ENCODE measurements at places on chromosomes 12 and 14.

DNA sequence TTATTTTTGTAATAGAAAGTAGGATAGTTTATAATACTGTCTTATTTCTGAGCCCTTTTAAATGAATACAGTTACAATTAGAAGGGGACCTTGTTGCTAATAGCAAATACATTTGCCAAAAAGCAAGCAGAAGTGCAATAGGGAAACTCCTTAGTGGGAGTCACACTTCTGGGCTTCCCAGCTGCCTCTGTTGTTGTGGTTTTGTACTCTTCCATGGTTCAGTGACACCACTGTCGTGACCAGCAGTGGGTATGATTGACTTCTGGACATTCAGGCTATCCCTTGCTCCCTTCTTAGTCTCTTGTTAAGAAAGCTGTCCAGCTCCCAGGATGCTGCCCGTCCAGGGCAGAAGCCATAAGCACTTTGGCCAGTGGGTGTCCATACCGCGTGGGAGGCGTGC, 22.6 kb downstream of the TCTN1 start:
- no peak for DNase-seq

- DNase-seq = peak; percentile 54
Measured at GRCh38 chr12:122021822-122022392, at the start of gene BCL7A. Gene BCL7A (plus strand): TSS chr12:122021884. CDS start chr12:122022092, 208 bp downstream.

DNA sequence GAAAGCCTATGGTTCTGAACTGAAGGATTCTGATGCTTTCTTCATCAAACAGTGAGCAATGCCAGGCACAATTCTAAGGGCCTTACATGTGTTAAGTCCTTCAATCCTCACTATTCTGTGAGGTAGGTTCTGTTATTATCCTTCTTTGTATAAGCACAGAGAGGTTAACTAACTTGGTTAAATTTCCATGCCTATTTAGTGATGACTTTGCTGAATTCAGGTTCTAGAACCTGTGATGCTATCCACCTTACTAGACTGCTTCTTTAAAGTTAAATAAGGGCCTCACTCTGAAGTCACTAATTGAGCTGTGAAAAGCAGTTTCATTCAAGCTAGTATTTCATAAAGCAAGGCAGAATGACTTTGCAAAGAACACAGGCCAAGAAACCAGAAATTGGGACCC, 138.9 kb upstream of the PARP11 start:
- no peak for DNase-seq

DNA sequence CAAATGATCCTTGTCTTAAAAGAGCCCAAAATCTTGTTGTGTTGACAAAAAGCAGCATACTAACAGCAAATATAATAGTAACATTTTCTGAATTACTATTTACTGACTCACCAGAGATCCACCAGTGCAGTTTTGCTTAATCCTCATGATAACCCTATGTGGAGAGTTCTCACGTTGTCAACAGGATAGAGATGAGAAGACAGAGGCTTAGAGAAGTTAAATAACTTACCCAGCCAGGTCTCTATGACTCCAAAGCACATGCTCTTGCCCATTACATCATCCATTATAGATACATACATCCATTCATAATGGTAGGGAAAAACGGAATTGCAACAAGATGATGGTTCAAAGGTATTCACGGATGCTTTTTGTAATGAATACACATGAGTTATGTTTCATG, 111.9 kb downstream of the PAX9 start:
- peak; percentile 21 for DNase-seq

GRCh38 chr12:62481843-62482540, 15.4 kb downstream of the MON2 start:
- DNase-seq = no peak

- no peak for DNase-seq
Measured at GRCh38 chr12:67357376-67358125, 88.4 kb downstream of the CAND1 start.

DNA sequence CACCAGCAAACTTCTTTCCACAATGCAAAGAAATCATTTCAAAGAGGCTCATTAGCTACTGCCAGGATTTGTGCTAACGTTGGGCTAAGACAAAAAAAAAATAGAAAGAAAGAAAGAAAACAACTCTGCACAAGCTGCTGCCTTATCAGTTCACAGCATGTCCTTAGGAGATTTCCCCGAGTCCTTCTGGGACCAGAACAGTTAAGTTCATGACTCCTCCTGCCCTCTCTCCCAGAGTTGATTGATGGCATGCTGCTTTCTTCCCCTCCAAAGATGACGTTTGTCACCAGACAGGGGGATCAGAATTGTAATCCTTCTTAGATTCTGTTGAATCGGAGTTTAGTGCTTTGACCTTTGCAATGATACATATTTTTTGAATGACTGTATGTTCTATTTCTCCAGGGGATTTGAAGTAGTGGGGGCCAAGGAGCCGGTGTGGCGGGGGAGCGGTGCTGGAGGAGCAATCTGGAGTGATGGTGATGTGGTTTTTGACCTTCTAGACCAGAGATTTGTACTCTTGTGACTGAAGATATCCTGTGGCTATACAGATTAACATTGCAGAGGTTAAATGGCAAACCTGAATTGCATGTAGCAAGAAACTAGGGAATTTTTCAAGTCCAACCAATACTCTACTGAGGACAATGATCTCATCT, 409.2 kb upstream of the TMPO start:
- DNase-seq = no peak

DNA sequence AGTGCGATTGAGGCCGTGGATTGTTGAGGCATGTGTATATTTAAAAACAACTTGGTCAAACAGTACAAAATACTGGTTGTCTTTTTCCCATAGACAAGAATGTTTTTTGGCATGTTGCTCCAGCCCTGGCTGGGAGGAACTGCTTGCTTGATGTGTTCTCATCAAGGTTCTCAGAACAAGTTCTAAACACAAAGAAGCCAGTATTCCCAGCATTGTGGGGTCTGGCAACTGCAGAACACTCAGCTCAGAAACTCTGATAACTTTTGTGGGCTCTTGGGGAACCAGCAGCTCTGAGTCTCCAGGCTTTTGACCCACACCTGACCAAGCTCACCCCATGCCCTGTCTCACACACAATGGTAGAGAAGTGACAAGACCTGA, 27.1 kb upstream of the DICER1 start:
- DNase-seq = no peak

GRCh38 chr14:33210311-33210710, 271.6 kb downstream of the NPAS3 start:
- no peak for DNase-seq

GRCh38 chr14:43872752-43873655, 634.1 kb downstream of the FSCB start:
- no peak for DNase-seq

- DNase-seq = no peak
Measured at GRCh38 chr12:6639151-6639801, 3.5 kb upstream of the LPAR5 start.

GRCh38 chr12:1933342-1934051, 15.0 kb upstream of the CACNA2D4 start:
- DNase-seq = no peak

DNA sequence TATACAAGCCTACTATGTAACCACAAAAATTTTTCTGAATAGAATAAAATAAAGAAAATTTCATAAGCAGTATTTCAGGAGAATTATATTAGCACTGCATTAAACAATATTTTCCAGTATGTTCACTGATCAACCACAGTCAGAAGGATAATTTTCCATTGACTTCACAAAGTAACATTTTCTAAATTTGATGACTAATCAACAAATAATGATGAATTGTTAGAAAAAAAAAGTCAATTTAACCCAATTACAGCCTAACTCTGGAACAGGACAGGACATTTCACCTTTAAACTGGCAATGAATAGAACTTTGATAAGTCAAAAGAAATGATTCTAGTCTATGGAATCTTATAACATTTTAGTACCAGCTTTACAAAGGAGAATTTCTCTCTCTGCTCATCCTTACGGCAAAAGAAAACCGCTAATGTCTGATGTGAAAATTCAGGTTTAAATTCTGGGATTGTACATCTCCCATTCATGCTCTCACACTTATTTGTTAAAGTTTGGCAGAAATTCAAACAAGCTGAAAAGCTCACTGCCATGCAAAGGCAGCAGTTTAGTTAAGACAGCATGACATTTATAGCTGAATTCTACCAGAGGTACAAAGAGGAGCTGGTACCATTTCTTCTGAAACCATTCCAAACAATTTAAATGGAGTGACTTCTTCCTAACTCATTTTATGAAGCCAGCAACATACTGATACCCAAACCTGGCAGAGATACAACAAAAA, 84.5 kb downstream of the MDGA2 start:
- no peak for DNase-seq

- DNase-seq = no peak
Measured at GRCh38 chr14:50904719-50905118, 32.9 kb downstream of the ABHD12B start.

- DNase-seq = no peak
Measured at GRCh38 chr12:129830796-129831195, 73.0 kb downstream of the TMEM132D start.

- DNase-seq = no peak
Measured at GRCh38 chr12:89528434-89528833, 2.6 kb upstream of the POC1B start.

- peak; percentile 84 for DNase-seq
Measured at GRCh38 chr14:59787045-59787674, 83.4 kb downstream of the RTN1 start.

- DNase-seq = no peak
Measured at GRCh38 chr12:122244565-122245371, 18.9 kb upstream of the DIABLO start.

GRCh38 chr14:69593018-69593677, 18.2 kb upstream of the SUSD6 start:
- no peak for DNase-seq

GRCh38 chr14:55819610-55820304, 239.8 kb downstream of the KTN1 start:
- no peak for DNase-seq

DNA sequence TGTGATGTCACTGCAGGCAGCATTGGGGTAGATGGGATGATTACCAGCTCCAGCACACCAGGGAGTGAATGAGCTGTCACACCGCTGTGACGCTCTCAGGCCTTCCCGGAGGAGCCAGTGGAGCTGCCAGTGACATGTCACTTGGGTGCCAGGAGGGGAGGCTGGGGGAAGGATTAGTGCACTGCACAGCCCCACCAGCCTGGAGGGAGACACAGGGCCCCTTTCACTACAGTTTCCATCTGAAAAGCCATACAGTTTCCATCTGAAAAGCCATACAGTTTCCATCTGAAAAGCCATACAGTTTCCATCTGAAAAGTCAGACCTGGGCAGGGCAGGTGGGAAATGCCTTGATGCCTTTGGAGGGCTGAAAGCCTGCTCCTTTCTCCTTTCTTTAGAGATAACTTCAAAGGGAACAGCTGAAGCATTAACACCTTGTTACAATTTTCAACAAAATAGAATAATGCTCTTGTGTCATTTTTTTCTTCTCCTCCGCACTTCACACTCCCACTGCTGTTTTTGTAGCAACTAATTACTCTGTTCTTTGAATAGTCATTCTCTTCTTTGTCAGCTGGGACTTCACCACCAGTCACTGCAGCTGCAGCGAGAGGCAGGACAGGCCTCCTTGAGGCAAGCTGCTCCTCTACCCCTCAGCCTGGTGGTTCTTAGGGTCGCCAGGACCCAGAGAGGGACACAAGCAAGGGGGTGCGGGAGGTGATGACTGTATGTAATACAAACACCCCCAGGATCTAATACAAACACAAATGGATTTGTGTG, 256.9 kb upstream of the RGS6 start:
- no peak for DNase-seq

GRCh38 chr12:76137606-76138005, 53.1 kb upstream of the NAP1L1 start:
- DNase-seq = no peak

DNA sequence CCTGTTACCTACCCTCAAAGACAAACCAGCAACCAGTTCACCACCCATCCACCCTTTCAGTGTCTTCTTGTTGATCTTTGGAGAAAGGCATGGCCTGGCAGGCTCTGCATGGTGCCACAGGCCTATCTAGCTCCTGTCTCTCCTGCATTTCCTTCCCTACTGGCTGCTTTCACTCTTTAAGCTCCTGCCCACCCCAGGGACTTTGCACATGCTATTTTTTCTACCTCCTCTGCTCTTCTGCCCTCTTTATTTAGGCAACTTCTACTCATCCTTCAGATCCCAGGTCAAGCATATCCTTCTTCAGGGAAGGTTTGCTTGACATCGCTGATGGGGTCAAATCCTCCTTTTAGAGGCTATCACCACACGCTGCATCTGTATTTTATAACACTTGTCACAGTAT, 27.1 kb upstream of the GPRC5A start:
- no peak for DNase-seq

DNA sequence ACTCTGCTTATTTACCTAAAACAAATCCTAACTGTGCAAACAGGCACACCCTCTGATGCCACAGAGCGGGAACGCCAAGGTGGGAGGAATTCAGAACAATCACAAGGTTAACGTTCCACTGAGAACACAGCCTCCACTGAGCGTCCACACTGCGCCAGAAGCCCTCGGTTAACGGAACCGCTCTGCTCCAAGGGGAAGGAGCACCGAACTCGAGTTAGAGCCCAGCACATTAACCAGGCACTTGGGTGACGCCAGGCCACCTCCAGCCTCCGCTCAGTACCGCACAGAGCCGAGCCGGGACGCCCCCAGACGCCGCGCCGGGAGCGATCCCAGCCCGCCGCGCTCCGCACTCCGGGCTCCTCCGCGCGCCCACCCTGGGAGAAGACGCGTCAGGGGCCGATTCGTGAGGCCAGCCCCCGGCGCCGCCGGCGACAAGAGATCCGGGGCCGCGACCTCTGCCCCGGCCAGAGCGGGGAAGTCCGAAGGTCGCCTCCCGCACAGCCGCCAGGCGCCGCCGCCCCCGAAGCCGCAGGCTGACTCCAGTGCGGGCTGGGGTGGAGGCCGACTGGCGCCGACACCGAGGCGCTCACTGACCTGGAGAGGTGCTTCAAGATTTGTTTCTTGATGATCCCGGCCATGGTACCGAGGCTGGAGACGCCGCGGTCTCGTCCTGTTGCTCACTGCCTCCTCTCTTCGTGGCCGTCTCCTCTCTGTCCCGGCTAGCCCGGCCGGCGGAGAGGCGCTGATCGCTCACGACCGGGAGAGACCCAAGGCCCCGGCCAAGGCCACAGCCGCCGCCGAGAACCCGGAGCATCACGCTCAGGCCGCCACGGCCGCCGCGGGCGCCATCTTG, 450 bp downstream of the BLTP3B start:
- DNase-seq = peak; percentile 8

Data from NCI-H460 (cell line).